ENCODE measurements at places on chromosomes 1 and 21.
A peak's percentile ranks its signal among the peaks of the same experiment; 100 is the strongest.

DNA sequence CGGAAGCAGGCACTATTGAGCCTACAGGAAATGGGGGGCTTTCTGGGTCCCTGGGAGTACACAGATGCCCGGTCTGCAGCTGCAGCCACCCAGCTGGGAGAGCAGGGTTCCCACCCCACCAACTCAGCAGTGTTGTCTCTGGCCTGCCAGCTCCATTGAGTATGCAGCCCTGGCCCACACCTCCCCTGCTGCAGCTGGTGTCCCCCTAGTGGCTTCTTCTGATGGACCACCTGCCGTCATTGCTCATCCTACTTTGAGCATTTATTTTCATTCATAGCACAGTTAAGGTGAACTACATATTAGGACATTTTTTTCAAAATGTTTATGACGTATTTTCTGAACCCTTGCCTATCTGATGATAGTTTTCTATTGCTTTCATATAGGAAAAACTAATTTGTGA, 189.8 kb upstream of the LYPLAL1 start:
- no peak for DNase-seq

DNA sequence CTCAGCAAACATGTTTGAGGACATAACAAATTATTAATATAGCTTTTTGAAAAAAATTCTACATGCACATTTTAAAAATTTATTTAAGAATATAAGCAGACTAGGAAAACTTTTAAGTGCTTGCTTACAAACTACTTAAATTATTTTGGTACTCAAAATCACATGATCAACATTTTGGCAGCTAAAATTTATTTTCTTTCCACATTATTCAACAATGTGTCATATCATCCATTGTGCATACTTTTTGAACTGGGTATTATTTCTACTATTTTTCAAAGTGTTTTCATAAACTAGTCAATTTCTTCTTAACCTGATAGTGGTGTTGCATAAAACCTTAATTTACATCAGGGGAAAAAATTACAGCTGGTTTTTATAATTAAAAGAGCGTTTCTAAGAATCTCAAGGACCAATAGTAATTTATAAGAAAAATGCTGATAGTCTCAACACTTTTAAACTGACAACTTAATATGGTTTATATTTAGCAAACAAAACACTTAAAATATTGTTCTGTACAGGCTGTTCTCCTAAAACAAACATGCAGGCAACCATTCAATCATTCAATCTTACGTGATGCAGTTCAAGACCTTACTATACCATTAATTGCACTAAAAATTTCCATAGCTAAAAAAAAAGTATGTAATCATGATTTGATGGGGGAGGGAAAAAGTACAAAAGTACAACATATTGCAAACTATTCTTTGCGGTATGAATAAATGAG, 105.0 kb downstream of the GPATCH2 start:
- DNase-seq, result no peak

DNA sequence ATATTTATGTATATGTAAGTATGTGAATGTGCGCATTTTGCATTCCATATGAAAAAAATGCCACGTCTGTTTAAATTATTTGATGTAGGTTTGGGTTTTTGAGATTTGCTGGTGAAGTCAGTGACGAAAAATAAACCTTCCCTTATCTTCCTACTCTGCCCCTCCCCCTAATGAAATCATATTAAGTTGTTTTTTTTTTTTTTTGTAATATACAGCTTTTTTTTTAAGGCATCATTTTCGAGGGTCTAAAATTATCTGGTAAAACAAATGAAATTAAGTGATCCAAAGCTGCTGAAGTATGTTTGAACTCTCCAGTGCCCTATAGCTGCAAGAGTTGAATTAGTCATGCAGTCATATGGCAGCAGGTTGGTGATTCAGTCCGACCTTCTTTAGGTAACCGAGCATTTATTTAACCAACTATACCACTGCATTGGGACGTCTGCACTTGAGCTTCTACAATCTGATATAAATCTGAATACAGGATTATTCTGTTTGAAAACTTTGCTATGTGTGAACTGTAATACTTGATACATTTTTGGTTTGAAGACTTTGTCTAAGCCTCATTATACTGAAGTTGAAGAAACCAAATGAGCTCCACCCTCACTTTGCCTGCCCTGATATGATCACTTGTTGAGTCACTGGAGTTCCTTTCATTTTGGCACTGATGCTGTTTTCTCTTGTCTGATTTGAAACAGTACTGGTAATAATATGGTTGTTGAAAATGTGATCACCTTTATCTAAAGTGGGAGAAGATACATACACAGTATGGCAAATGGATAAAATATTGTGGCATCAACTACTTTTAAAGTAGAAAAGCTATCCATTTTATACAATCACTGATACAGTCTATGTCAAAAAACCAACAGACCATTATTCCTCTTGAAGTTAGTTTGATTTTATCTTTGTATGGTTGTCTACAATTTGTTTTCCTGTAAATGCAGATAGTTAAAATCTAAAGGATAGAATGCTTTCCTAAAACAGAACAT, 11.7 kb downstream of the PDIK1L start:
- no peak for DNase-seq

- DNase-seq, result no peak
Measured at GRCh38 chr1:91784191-91784590, 101.8 kb downstream of the TGFBR3 start.

- DNase-seq, result peak; percentile 64
Measured at GRCh38 chr1:21217812-21218596, 41.3 kb upstream of the EIF4G3 start.

GRCh38 chr1:61253912-61254633, 171.7 kb downstream of the NFIA start:
- DNase-seq, result no peak

DNA sequence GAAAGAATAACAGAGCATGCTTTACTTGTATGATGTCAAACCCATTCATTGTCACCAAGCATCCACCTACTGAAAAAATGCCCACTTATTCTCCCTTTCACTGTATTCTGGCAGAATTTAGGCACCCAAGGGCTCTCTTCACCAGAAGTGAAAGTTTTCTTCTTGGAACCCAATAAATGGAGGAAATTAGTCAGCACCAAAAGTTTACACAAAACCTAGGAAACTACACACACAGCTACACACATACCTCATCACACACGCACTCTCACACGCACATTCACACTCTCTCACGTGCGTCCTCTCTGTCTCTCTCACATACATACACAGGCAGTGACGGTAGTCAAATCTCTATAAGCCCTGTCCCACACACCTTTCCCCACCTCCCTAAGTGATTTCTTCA, 37.6 kb downstream of the MCOLN2 start:
- DNase-seq, result no peak

DNA sequence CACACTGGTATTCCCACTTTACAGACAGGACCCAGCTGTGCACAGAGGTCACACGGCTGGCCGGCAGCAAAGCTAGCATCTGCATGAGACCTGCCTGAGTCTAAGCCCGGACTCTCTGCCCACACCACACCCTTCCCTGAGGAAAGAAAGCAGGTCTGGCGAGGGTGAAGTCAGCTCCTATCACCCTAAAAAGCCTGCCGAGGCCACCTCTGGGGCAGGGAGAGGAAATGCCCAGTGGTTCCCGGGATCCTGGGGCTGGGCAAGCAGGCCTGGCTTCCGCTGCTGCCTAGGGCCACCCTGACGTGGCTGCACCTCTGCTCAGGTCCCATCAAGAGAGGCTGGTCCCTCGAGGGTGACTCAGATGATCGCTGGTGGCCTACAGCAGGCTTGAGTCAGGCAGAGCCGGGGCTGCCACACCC, 42.2 kb downstream of the RAP1GAP start:
- DNase-seq, result no peak

DNA sequence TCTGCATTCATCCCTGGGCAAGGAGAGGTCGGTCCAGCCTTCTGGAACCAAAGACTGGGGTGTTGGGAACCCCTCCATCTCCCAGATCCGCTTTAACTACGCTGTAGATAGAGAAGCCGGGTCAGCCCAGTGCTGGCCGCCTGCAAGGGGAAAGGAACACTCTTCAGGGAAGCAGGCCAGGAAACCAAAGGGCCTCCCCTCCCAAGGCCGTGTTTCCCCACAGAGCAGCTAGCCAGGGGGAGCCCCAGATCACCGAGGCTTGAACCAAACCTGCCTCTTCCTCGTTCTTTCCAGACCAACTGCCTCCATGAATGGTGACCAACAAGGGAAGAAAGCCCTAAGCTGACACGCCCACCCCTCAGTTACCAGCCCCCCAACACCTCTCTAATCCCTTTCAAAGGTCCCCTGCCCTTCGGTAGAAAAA, 1.2 kb upstream of the CHD5 start:
- DNase-seq, result no peak

- DNase-seq, result no peak
Measured at GRCh38 chr1:35854989-35855700, 27.9 kb upstream of the AGO1 start.

DNA sequence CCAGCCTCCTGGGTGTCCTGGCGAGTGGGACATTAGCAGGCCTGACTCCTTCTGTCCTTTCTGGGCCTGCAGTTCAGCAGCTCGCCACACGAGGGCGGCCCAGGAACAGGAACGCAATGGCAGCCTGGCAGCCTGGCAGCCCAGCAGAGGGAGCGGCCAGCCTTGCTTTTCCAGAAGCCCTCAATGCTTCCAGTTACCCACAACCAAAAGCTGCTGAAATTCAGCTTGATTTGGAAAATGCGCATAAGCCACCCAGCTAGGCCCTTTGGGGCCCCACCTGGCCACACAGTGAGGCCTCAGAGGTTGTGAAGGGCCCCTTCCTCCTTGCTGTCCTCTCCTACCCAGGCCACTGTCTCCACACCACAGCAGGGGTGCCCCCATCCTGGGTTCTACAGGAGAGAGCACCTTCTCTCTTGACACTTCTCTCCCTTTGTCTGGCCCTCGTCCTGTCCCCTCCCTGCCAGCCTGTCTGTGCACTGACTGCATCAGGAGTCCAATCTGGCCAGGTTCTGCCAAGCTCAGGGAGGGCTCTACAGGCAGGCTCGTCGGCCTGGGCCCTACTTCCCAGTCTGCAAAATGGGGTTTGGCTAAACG, 103.4 kb upstream of the VAMP3 start:
- DNase-seq, result peak; percentile 95

DNA sequence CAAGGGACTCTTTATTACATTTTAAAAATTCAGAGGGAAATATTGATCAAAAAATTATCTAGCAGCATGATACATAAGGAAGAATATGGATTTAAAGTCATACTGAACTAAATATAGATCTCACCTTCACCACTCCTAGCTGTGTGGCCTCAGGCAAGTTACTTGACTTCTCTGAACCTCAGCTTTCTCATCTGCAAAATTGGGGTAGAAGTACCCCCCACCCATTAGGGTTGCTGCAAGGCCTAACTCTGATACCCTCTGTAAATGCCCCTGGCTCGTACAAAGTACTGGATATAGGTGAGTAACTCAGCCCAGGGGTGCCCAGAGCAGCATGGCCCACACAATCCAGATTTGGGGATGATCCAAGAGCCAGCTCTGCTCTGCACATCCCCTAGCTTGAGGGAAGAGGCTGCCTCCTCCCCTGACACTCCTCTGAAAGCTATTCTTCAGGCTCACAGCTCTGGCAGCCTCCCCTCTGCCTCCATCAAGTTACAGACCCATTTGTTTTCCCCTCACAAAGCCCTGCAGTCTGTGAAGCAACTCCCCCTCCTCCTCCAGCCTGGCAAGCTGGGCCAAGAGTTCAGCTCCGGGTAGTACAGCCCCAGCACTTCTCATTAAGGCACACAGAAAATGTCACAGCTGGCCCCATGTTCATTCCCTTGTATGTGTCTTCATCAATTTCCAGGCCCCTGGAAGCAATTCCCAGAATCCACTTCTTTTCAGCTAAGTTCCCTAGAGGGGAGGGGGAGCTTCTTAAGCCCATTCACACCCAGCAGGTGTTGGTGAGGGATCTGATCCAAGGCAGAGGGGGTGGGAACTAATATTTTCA, 143.7 kb downstream of the PLPP3 start:
- DNase-seq, result no peak

GRCh38 chr1:52631759-52632331, 1.1 kb upstream of the SHISAL2A start:
- no peak for DNase-seq

DNA sequence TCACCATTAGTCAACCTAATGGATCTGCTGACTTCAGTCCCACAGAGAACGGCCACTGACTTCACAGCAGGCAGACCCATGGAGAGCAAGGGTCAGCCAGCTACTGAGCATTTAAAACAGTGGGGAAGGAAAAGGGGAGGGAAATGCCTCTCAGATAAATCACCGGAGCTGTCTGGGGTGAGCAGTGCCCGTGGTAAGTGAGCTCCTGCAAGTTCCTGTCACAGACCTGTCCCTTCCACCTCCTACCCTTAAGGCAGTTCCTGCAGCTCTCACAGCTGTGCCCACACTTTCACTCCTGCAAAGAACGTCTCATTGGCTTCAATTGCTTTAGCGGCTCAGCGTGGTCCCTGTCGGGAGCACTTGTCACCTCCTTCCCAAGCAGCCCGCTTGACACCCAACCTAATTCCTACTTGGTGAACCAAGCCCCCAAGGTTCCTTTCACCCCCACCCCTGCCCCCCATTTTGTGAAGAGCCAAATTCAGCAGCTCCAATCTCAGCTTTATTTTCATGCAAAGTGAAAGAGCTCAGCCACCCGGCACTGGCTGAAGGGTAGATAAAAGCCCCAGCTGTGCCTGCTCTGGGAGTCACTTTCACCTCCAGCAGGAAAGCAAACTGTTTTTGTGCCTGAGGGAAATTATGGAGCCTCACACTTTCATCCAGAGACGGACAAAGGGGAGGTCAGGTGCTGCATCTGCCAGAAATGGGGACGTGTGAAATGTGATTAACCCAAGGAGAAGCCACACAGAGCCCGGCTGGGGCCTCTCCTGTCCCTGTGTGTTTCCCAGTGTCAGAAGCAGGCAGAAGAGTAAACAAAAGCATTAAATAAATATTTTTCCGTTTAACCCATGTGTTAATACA, 306.2 kb downstream of the TTLL7 start:
- no peak for DNase-seq

GRCh38 chr1:229171934-229172333, 99.0 kb upstream of the RAB4A start:
- DNase-seq, result no peak

GRCh38 chr1:202807926-202808757, at the start of gene KDM5B:
TSS of gene KDM5B (minus strand) at chr1:202808421. CDS start at chr1:202808305, 116 bp downstream.
- peak; percentile 84 for DNase-seq

DNA sequence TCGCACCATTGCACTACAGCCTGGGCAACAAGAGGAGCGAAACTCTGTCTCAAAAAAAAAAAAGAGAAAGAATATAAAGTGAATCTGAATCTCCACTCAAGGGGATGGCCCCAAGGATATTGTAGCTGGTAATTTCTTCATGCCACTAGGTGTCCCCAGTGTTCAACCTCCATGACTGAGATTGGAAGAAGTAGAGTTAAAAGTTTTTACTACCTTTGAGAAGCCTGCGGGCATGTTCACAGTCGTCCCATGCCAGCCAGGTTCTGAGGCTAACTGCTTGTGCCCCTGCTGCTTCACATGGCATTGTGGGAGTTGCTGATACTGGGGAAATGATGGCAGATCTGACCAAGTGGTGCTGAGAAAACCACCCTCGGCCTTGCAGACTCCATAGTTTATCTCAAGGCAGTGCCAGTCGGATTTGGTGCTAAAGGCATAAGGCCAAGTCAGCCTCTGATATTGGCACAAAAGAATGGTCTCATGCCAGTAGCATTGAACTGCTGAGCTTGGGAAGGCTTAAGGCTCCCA, 10.8 kb upstream of the SHISA4 start:
- no peak for DNase-seq
